SHP77 (cell line): ENCODE measurements at places on chromosomes 5 and 9.

DNA sequence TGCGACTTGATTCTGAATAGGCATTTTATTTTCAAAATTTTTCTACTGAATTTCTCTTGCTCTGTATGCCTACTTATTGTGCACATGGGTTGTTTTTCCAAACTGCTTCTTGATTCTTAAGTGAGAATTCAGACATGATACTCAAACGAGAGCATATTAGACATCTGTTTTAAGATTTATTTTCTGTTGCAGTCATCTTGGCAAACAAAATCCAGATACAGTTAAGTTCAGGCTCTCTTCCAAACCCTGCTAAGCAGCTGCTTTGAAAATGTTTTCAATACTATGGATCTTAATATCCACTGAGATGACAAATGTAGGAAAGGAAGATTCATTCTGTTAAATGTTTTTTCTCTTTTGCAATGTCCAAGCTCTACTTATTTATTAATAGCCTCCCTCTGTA lies 4.5 kb downstream of the TMEM215 start:
- no peak for DNase-seq

DNA sequence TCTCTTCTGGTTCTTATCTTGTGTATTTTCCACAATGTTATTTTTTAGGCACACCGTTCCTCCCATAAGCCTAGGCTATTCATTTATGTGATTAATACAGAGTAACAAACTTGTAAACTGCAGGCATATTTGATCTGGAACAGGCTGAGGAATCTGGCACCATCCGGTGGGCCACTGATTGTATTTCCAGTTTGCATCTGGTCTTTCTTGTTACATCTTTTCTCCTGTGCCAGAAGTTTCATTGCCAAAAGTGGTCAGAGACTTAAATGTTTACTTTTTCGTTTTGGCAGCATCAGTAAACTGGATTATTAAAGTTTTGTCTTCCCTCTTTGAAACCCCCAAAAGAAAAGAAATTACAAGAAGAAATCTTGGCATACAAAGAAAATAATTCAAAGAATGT lies 17.9 kb upstream of the ZCCHC7 start:
- DNase-seq = no peak

DNA sequence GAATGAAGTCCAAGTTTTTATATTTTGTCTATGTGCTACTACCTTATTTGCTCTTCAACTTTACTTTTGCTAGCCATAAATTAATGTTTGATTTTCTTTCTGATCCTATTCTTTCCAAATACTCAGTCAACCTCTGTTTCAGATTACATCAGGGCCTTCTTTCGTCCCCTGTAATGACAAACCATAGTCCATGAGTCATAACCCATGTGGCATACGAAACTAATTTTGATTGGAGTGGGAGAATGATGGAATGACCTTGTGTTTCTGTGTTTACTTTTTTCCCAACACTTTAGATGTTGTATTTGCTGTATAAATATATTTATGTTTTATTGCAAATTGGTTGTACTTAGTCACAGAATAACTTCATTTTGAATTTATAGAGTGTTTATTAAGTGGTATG lies 1043.1 kb downstream of the DTWD2 start:
- no peak for DNase-seq

- no peak for DNase-seq
Measured at GRCh38 chr9:103188781-103189350, 193.7 kb downstream of the CYLC2 start.

GRCh38 chr5:44952376-44952775 lies 143.6 kb downstream of the MRPS30 start:
- DNase-seq = peak; percentile 23

- DNase-seq = no peak
Measured at GRCh38 chr9:72945391-72945790, 7.5 kb downstream of the ALDH1A1 start.

DNA sequence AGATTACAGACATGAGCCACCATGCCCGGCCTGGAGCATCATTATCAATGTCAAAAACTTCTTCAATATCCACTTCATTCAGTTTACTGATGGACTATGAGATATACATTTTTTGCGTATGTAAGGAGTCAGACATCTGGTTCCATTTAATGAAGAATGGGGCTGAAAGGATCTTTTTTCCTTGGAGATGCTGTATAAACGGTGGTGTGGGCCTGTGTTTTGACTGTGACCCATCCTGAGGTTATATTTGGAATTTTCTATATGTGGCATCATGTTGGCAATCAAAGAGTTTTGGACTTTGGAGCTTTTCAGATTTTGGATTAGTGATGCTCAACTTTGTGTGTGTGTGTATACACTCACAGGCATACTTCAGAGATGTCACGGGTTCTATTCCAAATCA lies 85.7 kb upstream of the FBXL17 start:
- no peak for DNase-seq

GRCh38 chr9:118962426-118962825 lies 406.8 kb downstream of the BRINP1 start:
- DNase-seq = no peak

DNA sequence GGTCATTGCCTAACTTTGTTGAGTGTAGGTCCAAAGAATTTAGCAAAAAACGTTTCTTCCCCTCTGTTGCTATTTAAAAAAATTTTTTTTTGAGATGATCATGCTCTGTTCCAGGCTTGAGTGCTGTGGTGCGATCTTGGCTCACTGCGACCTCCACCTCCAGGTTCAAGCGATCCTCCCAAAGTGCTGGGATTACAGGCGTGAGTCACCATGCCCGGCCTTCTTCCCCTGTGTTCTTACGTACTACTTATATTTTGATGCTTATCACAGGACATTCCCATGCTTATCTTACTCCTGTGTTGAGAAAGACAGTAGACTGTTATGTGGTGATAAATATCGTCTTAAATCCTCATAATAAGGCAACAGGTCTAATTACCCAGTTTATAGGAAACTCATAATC lies 2.5 kb downstream of the ACER2 start:
- DNase-seq = no peak

GRCh38 chr5:72955143-72955767 lies 586 bp upstream of the FCHO2 start:
- DNase-seq = peak; percentile 65

DNA sequence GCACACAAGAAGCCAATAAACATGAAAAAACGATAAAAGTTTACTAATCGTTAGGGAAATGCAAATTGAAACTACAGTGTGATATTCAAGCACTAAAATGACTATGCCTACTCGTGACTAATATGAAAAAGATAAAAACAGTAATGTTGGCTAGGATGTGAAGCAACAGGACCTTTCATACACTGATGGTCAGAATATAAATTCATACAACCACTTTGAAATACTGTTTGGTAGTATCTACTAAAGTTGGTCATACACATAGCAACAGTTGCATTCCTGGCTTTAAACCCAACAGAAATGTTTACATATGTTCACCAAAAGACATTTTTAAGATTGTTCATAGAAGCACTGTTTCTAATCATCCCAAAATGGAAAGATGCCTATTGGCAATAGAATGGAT lies 24.3 kb downstream of the FBXO38 start:
- no peak for DNase-seq

GRCh38 chr5:124692950-124693349 lies 53.5 kb downstream of the ZNF608 start:
- no peak for DNase-seq

DNA sequence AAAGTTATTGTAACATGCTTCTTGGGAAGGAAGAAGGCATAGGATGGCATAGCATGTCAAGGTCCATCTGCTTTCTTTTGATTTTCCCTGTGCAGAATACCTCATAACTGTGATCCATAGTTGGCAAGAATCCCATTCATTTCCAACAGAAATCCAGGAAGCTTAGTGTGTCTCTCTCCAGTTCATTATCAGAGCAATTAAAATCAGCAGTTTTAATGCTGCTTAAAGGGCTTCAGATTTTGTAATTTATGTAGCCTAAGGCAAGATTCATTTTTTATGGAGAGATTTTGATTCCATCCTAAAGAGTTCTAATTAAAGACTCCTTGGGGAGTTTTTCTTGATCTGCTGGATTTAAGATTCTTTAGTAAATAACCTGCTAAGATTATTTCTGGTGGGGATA lies 560.1 kb downstream of the PDE4D start:
- no peak for DNase-seq

DNA sequence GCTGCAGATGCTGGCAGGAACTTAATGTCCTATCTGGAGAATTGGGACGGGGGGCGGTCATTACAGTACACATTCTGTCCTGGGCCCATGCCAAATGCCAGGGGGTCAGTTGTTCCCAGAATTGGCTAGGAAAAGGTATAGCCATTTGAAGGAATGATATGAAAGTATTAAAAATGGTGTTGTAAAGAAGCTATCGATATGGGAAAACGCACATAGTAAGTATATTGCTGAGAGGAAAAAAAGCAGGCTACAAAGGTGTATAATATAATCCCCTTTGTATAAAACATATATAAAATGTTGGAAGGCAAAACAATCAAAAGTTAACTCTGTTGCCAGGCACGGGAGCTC lies 450 bp upstream of the ARHGEF39 start:
- DNase-seq = no peak

DNA sequence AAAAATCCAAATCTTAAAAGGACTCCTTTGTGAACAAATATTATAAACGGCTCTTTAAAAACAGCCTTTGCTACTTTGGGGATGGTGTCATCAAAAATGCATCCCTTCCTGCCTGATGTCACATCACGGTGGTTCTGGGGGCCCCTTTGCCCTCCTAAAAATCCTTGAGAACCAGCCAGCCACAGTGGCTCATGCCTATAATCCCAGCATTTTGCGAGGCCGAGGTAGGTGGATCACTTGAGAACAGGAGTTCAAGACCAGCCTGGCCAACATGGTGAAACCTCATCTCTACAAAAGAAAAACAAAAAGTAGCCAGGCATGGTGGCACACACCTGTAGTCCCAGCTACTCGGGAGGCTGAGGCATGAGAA lies 43.9 kb downstream of the FNBP1 start:
- DNase-seq = no peak

- no peak for DNase-seq
Measured at GRCh38 chr9:107108342-107109130, 174.5 kb upstream of the RAD23B start.

GRCh38 chr5:161312882-161313281 lies 233.6 kb downstream of the GABRB2 start:
- no peak for DNase-seq

- DNase-seq = no peak
Measured at GRCh38 chr9:38413283-38413682, 11.0 kb downstream of the IGFBPL1 start.

DNA sequence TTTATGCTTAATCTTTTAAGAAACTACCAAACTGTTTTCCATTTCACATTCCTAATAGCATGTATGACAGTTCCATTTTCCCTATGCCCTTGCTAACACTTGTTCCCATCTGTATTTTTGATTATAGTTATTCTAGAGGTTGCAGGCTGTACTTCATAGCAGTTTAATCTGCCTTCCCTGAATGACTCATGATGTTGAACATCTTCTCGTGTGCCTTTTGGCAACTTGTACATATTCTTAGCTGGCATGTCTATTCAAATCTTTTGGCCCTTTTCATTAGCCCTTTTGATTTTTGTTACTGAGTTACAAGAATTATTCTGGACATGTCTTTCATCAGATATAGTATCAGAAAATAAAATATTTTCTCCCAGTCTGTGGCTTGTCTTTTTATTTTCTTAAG lies 320.3 kb downstream of the DIRAS2 start:
- no peak for DNase-seq

GRCh38 chr5:55724281-55724680 lies 12.2 kb upstream of the SLC38A9 start:
- no peak for DNase-seq

DNA sequence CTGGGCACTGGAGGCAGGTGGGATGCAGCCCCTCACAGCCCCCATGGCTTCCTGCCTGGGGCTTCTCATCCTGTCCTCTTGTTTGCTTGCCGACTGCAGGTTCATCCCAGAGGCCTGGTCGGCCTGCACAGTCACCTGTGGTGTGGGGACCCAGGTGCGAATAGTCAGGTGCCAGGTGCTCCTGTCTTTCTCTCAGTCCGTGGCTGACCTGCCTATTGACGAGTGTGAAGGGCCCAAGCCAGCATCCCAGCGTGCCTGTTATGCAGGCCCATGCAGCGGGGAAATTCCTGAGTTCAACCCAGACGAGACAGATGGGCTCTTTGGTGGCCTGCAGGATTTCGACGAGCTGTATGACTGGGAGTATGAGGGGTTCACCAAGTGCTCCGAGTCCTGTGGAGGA lies 232.7 kb downstream of the ADAMTSL1 start:
- DNase-seq = no peak

- no peak for DNase-seq
Measured at GRCh38 chr5:140677947-140678346, 4.6 kb upstream of the DND1 start.

- no peak for DNase-seq
Measured at GRCh38 chr5:126335886-126336285, 87.3 kb upstream of the GRAMD2B start.

DNA sequence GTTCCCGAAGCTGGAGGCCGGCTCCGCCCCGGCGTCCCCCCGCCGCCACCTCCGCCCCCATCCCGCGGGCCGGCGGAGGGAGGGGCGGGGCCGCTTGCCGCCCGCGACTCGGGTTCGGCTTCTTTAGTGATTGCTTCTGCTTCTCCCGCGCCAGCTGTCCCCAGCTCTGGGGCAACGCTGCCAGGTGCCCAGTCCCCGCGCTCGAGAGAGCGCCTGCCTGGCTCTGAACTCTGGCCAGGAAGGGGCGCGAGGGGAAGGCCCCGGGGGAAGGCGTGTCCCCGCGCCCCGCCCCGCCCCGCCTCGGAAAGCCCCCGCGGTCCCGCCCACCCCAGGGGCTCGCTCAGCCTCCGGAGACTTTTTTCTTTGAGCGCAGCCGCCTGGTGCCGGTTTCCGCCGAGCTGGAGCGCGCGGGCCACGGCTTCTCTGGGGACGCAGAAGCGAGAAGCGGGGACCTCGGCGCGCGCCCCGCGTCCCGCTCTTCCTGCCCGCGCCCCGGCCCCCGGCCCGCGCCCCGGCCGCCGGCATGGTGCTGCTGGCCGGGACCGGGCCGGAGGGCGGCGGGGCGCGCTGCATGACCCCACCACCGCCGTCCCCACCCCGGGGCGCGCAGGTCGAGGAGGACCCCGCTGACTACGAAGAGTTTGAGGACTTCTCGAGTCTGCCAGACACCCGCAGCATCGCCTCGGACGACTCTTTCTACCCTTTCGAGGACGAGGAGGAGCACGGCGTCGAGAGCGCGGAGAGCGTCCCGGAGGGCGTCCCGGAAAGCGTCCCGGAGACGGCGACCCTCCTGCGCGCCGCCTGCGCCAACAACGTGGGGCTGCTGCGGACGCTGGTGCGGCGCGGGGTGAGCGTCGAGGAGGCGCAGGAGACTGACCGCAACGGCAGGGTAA lies at the start of gene ANKRD33B:
TSS of gene ANKRD33B (plus strand) at position 126 of the 893 bp plus-strand sequence. CDS start at position 524, 398 bp downstream.
- no peak for DNase-seq

DNA sequence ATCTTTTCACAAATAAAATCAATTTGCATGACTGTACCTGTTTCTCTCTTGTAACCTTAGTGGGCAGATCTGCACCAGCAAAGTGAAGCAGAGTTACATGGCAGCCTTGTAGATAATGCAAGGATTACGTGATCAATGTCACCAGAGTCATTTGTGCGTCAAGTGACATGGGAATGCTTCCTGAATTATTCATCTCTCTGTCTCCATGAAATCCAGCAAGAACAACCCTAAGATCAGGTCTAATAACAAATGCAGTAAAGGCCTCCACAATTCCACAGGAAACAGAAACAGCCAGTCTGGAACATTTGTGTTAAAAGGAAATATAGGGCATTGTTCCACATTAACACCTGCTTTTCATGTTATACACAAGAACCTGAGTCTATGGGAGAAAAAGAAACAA lies 7.8 kb downstream of the GZMA start:
- no peak for DNase-seq

- no peak for DNase-seq
Measured at GRCh38 chr5:56480078-56480704, 247.1 kb upstream of the ANKRD55 start.
